ENCODE measurements at places on chromosomes 1 and 21.

DNA sequence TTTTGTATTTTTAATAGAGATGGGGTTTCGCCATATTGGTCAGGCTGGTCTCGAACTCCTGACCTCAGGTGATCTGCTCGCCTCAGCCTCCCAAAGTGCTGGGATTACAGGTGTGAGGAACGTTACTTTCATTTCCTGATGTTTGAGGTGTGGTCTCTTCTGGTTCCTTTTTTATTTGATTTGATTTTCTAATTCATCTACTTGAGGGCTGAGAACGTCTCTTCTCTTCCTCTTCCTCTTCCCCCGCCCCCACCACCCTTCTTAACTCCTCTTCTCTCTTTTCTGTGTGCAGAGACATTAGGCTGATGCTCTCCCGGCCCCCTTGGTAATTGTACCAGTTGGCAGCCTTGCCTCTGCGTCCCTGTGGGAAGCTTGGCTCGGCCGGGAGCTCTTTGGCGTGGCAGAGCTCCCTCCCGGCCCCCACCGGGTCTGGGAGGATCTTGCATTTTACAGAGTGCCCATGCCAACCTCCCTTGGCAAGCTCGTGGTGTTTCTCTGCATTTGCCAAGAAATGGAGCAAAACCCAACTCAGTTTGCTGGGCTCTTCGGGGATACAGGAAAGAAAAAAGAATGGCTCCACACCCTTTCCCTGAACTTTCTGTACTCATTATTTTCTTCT, 19.9 kb downstream of the CRYAA start:
- DNase-seq: no peak

GRCh38 chr1:6770751-6771440, 14.4 kb upstream of the CAMTA1 start:
- DNase-seq: no peak

DNA sequence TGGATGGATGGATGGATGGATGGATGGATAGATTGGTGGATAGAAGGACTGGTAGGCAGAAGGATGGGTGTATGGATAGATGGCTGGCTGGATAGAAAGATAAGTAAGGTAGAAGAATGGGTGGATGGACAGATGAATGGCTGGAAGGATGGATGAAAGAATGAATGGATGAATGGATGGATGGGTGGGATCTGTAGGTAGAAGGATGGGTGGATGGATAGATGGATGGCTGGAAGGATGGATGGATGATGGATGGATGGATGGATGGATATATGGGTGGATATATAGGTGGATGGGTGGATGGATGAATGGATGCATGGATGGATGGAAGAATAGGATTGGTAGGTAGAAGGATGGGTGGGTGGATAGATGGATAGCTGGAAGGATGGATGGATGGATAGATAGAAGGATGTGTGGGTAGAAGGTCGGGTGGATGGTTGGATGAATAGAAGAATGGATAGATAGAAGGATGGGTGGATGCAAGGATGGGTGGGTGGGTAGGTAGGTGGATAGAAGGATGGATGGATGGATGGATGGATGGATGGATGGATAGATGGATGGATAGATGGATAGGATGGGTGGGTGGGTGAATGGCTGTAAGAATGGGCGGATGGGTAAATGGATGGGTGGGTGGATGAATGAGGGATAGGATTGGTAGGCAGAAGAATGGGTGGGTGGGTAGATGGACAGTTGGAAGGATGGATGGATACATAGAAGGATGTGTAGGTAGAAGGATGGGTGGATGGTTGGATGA, 7.5 kb downstream of the MASP2 start:
- DNase-seq: no peak

GRCh38 chr1:20867062-20867461, 80.0 kb upstream of the HP1BP3 start:
- no peak for DNase-seq

GRCh38 chr21:41759214-41759840, 7.5 kb downstream of the RIPK4 start:
- DNase-seq: no peak

DNA sequence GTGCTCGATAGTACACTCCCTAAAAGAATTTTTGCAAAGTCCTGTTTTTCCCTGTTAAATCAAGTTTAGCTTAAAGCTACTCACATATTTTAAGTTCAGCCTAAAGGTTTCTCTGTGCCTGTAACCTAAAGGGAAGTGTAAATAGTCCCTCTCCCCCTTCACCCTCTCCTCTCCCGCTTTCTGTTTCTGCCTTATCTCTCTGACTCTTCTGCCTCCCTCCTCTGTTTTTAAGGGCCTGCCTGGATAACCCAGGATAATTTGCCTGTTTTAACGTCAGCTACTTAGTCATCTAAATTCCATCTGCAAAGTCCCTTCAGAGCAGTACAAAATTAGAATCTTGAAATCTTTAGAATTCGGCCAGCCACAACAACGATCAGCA, 92.6 kb downstream of the NID1 start:
- DNase-seq: peak; percentile 24

All from COLO829 (cell line).